Smooth muscle cell of bladder (primary cell): ENCODE measurements at places on chromosomes 3 and 15. TPM values are rescaled to one million over a fixed set of nuclear protein-coding genes. Genes with fewer than 3 reads are reported as not detected.

Gene CCRL2
- under 0.01 and 0.09 TPM in 2 replicates for total RNA-seq

Gene IGSF10
- 0.71 and 6.1 TPM in 2 replicates for total RNA-seq

Gene CHDH
- total RNA-seq = under 0.01 TPM in 2 replicates

Gene GPR27
- not detected in 2 replicates for total RNA-seq

Gene ERICH6
- under 0.01 TPM in 1 of 2 replicates, not detected in the other for total RNA-seq

Gene IL16
- 0.46 and 1.6 TPM in 2 replicates for total RNA-seq

Gene RPL14
- 386 and 534 TPM in 2 replicates for total RNA-seq
